SK-MEL-5 (cell line): ENCODE measurements at places on chromosomes 2 and 18.

GRCh38 chr2:50606860-50607259, 425.1 kb downstream of the NRXN1 start:
- DNase-seq: peak; percentile 22

DNA sequence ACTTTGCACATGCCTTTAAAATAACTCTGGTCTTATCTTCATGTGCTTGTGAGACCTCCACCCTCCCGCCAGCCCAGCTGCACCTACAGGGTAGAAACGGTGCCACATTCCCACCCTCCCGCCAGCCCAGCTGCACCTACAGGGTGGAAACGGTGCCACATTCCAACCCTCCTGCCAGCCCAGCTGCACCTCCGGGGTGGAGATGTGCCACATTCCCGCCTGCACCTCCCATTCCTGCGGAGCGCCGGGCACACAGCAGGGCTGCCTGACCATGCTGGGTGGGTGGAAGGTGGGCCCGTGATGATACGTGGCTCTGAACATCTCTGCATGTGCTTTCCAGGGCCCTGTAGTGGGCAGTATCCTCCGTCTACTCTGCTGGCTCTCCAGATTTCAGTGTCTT, 243.7 kb upstream of the PXDN start:
- DNase-seq: no peak

DNA sequence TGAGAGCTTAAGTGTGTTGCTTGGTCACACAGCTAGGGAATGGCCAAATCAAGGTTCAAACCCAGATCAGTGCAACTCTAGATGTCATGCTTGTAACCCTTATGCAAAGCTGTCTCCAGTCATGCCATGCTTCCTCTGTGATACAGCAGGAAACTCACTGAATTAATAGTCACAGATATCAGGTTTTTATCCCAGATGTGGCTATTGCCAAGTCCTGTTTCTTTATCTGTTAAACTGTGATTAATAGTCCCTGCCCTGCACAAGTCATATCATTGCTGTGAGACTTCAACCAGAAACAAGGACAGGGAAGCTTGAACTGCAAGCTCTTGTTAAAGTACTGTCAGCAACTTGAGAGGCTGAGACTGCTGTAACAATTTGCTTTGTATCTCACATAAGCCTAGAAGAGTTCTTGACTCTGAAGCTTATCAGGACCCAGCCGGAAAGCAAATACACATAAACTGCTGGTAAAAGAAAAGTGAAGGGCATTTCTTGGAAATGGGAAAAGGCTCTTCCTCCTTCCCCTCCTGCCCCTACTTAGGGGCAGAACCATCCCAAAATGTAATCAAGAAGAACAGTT, 609.0 kb downstream of the DCC start:
- DNase-seq: no peak

- DNase-seq: no peak
Measured at GRCh38 chr2:101710471-101711318, 13.2 kb downstream of the MAP4K4 start.

- DNase-seq: no peak
Measured at GRCh38 chr18:37567061-37567993, 1.7 kb upstream of the CELF4 start.

- peak; percentile 86 for DNase-seq
Measured at GRCh38 chr2:38554973-38555595, 47.6 kb downstream of the HNRNPLL start.

DNA sequence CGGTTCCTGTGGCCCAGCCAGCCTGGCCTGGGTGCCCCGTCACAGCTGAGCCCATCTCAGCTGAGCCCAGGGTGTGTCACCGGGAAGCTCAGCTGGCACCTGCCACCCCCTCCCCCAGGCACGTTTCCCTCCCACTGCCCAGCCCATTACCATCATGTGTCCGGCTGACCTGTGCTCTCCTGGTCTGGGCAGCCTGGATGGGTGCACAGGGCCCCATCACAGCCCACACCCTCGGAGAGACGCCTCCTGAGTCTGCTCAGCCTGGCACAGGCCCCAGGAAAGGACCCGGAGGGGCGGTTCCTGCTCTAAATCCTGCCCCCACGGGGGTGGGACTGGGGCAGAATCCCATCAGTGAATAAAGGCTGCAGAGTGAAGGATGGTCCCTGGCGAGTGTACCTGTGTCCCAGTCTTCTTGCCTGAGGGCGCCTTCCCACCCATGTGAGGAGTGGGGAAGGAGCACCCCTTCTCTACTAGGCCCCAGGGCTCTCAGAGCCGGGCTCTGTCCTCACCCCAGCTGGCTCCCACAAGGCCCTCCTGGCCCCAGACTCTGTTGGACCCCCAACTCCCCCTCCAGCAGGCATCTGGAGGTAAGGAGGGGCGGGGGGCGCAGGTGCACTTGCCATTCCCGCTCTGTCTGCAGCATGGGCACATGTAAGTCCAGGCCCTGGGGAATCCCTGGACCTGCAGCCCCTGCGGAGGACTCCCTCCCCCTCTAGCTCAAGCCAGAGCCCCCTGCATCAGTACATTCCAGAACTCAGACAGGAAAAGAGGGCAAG, 21.2 kb downstream of the GPC1 start:
- DNase-seq: no peak

GRCh38 chr2:208239770-208240493, 14.9 kb downstream of the IDH1 start:
- DNase-seq: no peak
